NCI-H2107 (cell line): ENCODE measurements at places on chromosomes 1 and 21.
A peak's percentile ranks its signal among the peaks of the same experiment; 100 is the strongest.

DNA sequence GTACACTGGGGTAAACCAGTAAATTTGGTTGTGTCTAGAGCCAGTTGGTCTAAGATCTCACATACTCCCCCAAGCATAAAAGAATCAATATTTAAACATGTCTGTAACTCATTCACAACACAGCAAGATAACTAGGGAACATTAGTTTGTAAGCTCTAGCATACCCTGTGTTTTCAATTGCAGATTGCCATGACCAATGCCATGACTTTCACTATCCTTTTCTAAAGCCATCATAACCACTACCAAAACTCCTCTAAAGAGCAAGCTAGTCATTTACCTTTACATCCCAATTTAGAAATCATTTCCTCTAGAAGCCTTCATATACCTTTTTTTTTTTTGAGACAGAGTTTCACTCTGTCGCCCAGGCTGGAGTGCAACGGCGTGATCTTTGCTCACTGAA is 56.5 kb upstream of the PLA2G4A start:
- no peak for DNase-seq

DNA sequence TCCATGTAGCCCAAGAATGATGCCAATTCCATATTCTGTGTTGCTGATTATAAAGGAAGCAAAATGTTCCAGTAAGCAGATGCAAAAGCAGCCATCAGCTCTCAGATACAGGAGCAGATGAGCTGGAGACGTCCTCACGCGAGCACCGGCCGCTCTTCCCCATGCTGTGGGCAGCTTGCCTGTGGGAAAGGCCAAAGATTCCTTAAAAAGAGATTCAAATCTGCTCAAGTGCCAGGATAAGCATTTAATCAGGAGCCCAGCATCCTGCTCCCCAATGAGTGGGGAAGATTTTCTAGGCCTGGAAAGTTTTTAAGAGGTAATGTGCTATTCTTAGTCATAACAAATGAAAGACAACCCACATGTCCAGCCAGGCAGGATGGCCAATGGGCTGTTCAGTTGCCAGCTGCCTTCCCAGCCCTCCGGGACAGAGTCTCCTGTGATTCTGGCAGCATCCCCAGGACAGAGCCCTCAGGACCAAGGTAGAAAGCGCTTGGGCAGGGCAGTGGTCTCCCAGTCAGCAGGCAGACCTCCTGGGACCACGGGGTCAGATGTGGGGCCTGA is 108.2 kb upstream of the TMPRSS2 start:
- no peak for DNase-seq

GRCh38 chr1:154329152-154329521 is 3.8 kb downstream of the ATP8B2 start:
- DNase-seq = no peak

- DNase-seq = no peak
Measured at GRCh38 chr21:42058631-42059111, 12.4 kb upstream of the UMODL1 start.

DNA sequence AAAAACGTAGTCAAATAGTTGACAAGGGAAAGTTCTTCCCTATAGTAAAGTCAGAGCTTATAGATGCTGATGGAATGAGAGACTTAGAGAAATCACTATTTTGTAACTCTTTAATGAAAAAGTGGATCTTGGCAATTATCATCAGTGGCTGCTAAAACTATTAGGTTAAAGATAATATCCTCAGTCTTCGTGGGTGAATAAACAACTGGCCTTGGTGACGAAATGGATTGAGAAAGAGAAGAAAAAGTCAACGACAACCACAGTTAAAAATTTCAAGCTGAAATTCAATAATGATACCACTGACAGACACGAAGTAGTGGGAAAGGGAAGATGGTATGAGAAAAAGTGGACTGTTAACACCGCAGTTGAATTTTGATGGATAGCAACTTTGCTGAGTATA is 90.0 kb upstream of the GNG4 start:
- DNase-seq = no peak

DNA sequence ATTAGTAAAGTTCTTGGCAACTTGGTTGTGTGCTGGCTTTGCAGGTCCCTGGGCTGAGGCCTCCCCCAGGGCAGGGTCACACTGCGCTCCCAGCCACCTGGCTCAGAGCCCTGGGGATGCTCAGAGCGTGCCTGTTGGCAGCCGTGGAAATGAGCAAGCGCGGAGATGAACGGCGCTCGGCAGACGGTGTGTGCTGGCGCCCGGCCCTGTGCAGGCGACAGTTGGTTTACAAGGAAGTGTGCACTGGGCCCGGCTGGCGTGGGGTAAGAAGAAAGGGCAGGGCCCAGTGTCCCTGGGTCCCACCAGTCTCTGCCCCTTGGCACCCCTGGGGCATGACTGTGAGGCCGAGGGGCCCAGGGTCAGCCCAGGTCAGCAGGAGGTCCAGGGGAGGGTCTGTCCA is 25.7 kb upstream of the PEX10 start:
- no peak for DNase-seq

DNA sequence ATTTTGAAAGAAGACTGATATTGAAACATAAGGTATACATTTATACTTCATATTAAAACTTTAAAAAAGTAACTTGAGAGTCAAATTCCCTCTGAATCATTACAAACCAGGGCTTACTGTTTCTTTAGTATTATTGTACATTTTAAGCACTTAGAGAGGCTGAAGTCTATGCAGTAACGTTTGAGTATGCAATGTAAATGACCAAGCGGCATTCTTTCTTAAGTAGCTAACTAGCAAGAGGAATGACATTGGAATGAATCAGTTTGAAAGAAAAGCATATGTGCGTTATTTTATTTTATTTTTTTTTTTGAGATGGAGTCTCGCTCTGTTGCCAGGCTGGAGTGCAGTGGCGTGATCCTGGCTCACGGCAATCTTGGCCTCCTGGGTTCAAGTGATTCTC is 24.3 kb downstream of the WNT2B start:
- DNase-seq = no peak

DNA sequence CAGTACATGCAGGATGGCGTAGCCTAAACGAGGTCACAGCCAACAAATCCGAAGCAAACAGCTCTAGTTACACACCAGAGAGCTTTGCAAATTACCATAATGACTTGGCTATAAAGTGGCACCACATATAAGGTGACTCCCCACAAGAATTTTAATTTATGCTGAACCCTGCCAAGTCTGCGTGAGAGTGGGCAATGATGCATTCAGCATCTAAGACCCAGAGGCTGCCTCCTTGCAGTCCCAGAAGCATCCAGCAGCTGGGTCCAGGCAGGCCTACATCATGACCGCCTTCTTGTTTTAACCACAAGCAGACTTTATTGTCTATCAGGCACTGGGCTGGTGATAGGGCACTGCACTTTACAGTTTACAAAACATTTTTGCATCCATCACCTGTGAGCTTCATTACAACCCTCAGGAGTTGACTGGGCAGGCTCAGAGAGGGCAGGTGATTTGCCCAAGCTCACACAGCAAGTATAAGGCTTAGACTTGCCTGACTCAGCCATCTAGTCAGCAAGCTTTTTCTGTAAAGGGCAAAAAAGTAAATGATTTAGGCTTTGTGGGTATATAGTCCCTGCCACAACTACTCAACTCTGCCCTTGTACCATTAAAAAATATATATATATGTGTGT is 134.6 kb downstream of the GLIS1 start:
- DNase-seq = peak; percentile 31

GRCh38 chr1:205259324-205259832 is 31.6 kb downstream of the TMCC2 start:
- no peak for DNase-seq

- DNase-seq = no peak
Measured at GRCh38 chr1:46708121-46708520, 10.8 kb downstream of the EFCAB14 start.

DNA sequence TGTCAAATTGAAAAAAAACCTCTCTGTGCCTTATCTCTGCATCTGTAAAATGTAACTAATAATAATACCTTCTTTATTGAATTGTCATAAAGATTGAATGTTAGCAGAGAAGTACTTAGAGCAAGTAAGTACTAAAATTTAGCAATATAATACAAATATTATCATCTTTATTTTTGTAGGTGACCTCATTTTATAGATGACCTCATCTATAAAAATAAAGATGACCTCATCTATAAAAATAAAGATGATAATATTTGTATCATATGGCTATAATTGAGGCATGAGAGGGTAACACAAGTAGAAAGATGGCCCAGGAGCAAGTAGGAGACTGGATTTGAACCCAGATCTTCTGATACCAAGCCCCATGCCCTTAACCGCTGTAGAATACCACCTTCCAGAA is 193.2 kb upstream of the FOXD3 start:
- no peak for DNase-seq

GRCh38 chr1:3049164-3049563 is 19.8 kb upstream of the PRDM16 start:
- no peak for DNase-seq

DNA sequence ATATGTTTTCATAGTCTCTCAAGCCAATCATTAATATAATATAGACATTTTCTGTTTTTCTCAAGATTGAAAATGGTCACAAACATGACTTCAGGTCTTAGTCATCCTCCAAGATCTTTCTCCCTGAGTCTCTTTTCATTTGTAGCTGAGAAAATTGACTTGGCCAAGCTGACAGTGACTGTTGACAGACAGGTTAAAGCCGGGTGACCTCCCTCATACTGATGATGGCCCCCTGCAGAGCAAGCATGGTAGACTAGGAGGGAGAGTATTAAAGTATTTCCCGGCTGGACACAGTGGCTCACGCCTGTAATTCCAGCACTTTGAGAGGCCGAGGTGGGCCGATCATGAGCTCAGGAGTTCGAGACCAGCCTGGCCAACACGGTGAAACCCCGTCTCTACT is 6.8 kb upstream of the KIAA1614 start:
- no peak for DNase-seq

DNA sequence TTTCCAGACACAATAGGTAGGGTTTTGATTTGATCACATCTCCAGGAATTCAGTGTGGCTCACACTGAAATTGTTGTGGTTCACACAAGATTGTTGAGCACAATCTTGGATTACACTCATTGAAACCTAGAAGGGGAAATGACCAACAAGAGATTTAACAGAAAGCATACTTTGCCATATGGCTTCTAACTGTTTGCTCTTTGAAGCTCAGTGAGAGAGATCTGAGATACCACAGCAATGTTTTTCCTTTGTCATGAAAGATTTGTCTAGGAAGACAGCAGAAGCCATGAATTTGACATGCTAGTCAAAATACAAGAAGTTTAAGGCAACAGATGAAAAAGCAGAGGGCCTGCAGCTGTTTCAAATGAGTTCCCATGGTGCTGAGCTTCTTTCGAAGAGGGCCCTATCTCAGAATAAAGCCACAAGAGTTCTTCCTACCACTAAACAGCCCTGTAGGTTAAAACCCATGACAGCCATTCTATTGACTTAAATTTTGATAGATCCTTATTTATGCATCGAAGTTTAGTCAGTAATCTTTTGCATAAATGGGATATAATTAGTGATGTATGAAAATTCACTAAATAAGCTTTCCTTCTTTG is 650.4 kb downstream of the LTN1 start:
- no peak for DNase-seq

GRCh38 chr1:200028586-200029034 is 1.1 kb downstream of the NR5A2 start:
- no peak for DNase-seq

- no peak for DNase-seq
Measured at GRCh38 chr1:156925154-156926010, 5.0 kb downstream of the LRRC71 start.

DNA sequence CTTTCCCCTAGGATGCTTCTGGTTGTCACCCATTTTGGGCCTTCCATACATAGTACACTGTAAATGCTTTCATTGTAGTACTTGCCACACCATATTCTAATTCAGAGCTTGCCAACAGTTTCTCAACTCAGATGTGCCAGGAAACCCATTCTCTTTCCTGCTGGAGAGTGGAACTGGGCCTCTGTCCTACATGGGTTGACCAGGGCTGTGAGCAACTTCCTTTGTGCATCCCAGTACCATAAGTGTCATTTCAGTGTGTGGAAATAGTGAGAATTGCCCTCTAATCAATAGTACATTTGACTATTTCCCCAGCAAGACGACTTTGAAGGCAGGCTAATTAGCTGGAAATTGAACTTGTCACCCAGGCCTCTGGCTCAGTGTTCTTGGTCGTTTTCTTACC is 74.8 kb downstream of the MTR start:
- DNase-seq = no peak

- DNase-seq = no peak
Measured at GRCh38 chr1:10625554-10625953, 150.8 kb downstream of the PEX14 start.

DNA sequence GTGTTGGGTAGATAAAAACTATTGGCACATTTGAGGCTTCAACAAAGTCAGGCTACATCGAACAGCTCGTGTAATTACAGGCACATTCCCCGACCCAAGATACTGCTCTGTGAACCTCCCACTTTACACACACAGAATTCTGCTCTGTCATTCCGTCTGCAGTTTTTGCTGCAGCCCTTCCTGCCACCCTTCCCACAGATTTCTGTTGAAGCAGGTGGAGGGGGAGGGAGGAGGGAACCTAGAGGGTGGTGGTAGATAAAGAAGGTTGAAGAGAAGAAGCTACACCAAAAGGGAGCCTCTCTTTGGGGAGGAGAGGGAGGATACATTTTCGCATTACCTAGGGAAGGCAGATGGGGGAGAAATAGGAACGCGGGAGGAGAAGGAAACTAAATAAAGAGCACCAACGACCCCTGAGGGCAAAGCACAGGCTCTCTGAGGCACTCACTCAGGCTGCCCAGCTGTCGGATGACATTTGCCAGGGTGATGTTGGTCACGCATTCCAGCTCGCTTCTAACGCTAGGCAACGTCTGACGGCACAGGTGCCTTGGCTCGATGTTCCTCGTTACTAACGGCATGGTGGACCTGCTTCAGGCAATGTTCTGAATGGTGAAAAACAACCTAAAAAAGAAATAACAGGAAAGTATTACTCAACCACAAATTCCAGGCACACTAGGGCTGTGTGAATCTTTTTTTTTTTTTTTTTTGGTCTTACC is 36.0 kb downstream of the GPR3 start:
- no peak for DNase-seq

- no peak for DNase-seq
Measured at GRCh38 chr1:163766257-163766918, 444.6 kb downstream of the NUF2 start.

GRCh38 chr21:19547951-19548840 is 1144.6 kb upstream of the TMPRSS15 start:
- DNase-seq = no peak

GRCh38 chr1:40389871-40390560 is 16.5 kb downstream of the SMAP2 start:
- no peak for DNase-seq

DNA sequence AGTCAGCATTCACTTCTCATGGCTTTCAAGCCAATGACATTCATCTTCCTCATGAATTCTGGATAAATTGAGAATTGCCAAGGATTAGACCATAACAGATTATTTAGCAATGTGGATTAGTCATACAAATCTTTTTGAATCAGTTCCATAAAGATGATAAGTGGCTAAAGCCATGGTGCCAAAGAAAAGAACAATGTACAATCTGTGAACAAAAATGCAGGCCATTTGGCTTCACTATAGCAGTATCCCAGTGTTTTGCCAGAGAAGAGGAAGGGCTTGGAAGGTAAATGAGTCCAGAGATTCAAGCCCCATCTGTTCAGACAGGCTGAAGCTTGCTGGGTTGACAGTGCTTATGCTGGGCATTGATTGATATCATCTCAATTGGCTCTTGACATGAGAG is 376.4 kb upstream of the LRRC7 start:
- no peak for DNase-seq
